ELR (cell line): ENCODE measurements at places on chromosomes 2 and 18.

DNA sequence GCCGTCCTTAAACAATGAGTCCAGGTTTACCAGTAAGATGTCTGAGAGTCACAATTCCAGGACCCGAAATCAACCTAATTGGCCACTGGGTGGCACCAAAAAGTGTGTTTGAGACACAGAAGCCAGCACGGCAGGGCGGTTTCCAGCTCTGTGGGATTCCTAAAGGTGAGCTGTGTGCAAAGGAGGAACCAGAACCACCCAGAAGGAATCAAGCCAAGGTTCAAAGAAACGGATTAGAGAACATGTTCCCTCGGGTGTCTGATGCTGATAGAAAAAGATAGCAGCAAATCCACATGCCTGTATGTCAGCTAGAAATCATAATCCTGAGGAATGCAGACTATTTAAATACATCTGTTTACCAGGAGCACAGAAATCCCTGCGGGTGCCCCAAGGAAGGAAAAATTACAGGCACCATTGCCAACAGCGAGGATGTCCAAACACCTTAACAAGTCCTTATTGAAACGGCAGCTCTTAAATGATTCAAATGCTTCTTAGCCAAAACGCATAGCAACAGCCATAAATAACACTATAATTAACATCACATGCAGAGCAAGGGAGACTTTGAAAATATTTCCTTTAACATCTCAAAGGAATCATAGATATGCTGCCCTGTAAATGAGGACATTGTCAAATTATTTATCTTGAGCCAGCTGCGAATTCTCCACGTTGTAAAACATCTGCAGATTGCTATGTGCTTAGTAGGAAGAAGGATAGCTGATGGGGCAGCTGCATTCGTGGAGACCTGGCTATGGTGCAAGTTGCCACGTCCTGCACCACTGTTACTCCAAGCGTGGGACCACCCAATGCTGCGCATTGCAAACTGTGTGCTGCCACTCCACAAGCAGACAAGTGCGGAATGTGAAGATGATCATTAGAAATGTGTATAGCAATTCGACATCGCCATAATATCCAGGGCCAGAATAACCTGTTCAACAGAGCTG is 318.7 kb upstream of the NCKAP5 start:
- peak; percentile 82 for DNase-seq

DNA sequence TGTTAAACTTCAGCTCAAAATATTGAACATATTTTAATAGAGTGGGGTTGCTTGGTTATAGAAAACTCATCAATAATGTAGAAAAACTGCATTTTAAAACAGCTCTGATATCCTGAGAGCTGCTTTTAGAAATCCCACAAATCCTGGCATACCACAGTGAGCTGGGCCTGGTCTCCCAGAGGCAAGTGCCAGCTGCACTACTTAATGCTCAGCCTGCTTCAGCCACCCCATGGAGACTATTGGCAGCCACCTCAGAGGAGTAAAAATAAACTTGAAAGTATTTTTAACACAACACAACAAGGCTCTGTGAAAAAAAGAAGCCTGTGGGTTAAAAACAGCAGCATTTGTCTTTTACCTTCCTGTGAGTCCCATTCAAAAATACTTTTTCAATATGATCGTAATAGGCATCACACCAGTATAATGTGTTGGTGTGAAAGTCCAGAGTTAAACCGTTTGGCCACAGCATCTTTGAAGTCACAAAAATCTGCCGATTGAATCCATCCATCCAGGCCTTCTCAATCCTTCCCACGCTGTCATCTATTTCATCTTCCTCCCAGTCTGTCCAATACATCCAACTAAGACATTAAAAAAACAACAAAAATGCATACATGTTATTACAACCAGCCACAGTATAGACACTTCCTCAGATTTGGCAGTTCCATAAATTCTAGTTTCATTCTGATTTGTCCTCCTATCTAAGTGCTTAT is 1115.3 kb downstream of the LRP1B start:
- no peak for DNase-seq

DNA sequence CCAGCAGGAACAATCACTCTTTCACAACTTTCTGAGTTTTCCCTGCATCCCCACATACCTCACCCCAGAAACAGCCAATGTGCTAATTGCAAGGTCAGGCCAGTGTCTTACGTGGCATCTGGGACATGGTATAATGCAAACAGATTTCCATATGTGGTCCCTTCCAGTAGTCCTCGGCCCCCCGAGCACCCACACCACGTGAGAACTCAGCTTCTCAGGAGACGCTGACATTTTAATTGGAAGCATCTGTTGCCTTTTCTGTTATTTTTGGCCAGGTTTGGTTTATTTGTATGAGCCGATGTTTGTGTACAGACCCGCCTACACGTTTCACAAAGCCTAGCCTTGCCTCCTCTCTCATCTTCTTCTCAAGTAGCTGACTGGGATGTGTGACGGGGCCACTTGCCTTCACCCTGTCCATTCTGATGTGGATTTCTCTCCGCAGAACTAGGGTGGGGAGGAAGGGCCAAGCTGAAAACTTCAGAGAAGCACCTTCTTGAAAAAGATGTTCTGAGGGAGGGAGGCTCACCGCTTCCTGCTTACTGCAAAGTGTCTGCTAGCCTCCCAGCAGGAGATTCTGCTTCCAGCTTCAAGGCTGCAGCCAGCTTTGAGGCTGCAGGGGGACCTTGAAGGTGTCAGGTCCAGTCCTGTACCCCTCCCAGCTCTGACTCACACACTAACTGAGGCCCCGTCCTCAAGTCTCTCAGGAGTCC is 109.6 kb upstream of the SLC14A2 start:
- DNase-seq = no peak

DNA sequence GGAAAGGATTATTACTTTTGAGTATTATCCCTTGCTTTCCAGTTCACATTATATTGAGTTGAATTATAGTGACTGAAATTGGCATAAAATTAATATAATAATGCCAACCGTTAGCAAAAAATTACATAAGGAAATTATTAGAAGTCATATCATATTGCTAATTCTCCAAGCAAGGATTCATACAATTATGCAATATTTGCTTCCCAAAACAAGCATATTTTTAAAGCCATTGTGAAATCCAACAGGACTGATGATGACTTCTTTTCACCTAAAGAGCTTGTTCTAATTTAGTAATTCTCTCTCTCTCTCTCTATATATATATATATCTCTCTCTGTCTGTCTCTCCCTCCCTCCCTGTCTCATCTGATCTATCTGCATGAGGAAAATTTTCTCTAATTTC is 283.5 kb downstream of the DSEL start:
- no peak for DNase-seq

- DNase-seq = peak; percentile 15
Measured at GRCh38 chr2:75709297-75709696, 1.4 kb downstream of the GCFC2 start.

DNA sequence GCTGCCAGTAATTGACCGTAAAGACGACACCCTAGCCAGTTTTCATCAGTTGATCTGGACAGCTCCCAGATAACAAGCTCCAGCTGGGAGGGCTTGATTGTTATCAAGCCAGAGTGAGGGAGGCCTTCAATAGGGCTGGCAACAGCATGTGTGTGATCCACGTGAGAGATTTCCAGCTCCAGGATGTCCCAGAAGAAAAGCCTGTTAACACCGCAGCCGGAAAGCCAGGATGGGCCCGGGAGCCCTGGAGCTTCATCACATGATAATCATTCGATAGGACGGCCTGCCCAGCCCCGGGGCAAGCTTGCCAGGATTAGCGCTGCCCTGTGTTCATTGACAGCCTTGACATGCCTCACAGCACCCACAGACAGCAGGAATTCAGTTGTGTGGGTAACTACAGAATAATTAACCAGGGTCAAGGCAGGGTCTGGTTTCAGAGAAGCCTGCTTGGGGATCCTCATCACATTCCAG is 182.5 kb downstream of the C1D start:
- peak; percentile 52 for DNase-seq

- DNase-seq = peak; percentile 72
Measured at GRCh38 chr18:42064109-42064508, 109.1 kb downstream of the PIK3C3 start.

GRCh38 chr2:28635191-28635611 is 116.4 kb upstream of the PPP1CB start:
- no peak for DNase-seq

DNA sequence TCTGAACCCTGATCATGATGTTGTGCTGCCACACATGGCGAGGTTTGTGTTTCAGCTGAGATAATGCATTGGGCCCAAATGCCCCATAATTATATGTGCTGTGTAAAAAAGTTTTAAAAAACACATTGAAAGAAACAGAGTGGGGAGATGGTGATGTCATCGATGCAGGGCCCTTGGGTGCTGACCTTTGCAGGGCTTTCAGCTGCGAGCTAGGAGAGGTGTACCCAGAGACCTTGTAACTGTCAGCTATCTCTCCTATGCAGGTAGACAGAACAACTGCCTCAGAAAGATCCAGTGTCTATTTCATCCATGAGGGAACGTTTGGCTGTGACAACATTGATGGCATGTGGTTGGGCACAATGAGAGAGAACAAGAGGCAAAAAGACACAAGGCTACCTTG is 286.9 kb upstream of the CELF4 start:
- no peak for DNase-seq

DNA sequence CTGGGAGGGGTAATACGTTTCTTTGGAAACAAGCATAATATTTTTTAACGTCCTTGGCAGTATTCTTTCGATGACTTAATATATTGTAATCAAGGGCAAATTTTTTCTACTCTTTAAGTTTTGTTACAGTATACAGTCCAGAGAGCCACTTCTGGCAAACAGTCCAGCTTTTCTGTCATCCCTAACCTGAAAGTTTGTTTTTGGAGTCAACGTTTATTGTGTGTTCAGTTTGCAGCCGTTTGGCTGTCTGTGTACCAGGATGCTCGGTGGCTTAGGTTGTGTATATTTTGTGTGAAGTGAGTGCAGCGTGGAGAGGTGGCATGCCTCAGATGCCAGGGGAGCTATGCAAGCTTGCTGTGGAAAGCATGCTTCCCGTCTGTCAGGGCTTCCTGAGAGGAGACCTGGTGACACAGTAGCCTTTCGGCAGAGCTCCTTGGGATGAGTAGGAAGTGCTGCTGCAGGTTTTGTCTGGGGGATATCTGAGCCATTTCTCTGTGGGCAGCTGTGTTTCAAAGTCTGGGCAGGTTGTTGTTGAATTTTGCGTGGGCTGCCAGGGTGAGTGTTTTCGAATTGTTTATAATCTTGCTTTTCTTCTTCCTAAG is 14.7 kb downstream of the MAP3K20 start:
- peak; percentile 78 for DNase-seq

GRCh38 chr2:145431181-145431951 is 911.4 kb upstream of the ZEB2 start:
- peak; percentile 4 for DNase-seq

DNA sequence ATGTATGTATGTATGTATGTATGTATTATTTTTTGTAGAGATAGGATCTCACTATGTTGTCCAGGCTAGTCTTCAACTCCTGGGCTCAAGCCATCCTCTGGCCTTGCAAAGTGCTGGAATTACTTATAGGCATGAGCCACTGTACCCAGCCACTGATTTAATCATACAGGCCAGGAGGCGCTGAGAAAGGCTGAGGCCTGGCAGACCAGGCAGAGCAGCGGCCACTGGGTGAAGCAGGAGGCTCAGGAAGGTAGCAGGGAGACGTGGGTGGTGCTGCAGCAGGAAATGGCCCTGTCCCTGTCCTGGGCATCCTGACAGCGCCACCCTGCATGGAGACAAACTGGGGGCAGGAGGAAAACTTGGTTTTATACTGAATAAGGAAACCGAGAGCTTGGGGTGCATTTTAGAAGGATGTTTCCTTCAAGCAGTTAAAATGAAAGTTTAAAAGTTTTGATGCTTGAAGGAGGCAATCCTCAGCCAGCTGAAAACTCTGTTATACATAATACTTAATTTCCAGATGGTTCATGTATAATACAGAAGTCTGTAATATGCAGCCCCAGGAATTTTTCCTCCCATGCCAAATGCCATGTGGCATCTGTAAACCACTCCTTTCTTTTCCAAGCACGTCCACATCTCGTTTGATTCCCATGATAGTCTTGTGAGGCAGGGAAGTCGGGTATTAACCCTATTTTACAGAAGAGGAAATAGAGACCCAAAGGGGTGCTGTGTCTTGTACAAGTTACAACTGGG is 182.4 kb downstream of the CELF4 start:
- DNase-seq = peak; percentile 1

GRCh38 chr18:76855594-76855993 is 33.2 kb downstream of the ZNF236 start:
- no peak for DNase-seq

- DNase-seq = peak; percentile 40
Measured at GRCh38 chr2:48530033-48530811, at the start of gene STON1. TSS of gene STON1 (plus strand) at chr2:48530154. CDS start at chr2:48580634, 50,480 bp downstream.

- DNase-seq = peak; percentile 59
Measured at GRCh38 chr2:160388464-160389263, 104.9 kb downstream of the RBMS1 start.

DNA sequence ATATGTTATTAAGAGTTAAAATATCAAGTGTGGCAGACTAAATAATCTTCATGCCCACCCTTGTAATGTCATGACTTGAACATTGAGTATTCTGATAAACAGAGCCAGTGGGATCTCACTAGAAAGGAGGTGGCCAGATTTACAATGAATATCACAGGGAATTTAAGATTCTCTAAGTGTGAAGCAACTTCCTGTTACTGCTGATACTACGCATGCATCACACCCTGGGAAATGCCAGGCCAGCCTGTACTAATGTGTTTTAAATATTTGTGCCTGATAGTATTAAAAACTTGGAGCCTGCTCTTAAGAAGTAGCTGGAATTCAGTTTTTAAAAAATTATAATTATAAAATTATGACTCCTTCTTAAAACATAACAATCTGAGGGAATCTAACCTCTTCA is 148.3 kb downstream of the LAMA3 start:
- DNase-seq = peak; percentile 86

DNA sequence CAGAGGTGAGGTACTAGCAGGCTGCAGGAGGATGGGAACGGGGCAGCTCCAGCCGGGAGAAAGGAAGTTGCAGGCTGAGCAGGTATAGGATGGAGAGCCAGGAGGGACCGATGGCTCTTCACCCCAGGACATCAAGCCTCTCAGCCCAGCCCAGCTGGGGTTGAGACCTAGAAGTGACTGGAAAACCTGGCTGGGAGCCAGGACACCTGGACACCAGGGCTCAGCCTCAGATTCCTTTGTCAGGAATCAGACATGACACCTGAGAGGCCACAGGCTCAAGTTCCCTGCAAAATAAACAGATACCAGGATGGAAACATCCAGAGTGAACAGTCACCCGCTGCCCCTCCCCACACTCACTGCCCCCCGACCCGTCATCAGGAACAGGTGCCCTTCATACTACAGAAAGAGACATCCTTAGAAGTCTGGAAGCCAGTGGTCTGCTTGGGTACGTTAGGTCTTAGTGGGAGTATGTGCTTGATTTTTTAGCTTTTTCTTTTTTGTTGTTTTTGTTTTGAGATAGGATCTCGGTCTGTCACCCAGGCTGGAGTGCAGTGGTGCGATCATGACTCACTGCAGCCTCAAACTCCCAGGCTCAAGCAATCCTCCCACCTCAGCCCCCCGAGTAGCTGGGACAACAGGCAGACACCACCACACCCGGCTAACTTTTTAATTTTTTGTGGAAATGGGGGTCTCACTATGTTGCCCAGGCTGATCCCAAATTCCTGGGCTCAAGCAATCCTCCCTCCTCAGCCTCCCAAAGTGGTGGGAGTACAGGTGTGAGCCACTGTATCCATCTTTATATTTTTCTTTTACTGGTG is 95.7 kb upstream of the STPG4 start:
- peak; percentile 41 for DNase-seq
